Kasumi-1 (cell line): ENCODE measurements at places on chromosomes 1 and 21.

- peak; percentile 74 for DNase-seq
These were observed 12.7 kb upstream of the C1orf167 start for GRCh38 chr1:11749203-11749689.

DNA sequence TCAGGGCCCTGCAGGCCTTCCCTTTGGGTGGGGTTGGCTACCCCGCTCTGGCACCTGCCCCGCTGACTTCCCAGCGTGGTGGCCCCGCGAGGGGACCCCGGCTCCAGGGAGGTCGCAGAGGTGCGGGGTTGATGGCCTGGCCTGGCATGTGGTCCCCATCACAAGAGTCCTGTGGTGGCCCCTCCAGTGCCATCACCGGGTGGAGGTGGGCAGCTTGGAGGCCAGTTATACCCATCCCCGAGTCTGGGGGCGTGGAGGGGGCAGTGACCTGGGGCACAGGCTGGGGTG lies 26.8 kb downstream of the PRMT2 start:
- no peak for DNase-seq

GRCh38 chr1:187092104-187092503 lies 263.4 kb downstream of the PLA2G4A start:
- DNase-seq = no peak

DNA sequence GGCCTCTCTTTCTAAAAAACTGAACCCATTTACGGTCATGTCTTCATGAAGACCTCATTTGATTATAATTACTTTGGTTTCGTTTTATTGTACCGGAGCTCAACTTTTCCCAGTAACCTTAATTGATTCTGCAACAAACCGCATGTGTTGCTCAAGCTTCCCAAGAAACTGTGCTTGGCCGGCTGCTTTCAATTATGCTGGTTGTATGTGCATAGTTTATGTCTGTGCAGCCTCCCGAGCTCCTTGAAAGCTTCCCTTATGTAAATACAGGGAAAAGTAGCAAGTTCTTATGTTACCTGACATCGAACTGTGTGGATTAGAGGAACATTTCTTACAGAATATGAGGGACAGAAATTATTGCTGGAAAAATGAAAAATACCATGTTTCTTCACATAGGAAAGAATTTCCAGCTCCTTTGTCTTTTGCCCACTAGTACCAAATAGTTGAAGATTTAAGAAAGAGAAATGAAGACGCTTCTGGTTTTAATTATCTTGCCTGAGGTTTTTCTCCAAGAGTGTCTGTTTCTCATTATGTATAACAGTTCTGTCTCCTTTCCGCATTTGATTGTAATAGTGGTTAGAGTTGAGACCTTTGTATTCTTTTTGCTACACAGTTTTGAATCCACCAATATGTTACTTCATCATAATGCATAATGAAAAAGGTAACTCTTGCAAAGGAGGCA lies 2.1 kb downstream of the VCAM1 start:
- no peak for DNase-seq

- peak; percentile 39 for DNase-seq
These were observed 18.8 kb downstream of the USP25 start for GRCh38 chr21:15748586-15748985.

DNA sequence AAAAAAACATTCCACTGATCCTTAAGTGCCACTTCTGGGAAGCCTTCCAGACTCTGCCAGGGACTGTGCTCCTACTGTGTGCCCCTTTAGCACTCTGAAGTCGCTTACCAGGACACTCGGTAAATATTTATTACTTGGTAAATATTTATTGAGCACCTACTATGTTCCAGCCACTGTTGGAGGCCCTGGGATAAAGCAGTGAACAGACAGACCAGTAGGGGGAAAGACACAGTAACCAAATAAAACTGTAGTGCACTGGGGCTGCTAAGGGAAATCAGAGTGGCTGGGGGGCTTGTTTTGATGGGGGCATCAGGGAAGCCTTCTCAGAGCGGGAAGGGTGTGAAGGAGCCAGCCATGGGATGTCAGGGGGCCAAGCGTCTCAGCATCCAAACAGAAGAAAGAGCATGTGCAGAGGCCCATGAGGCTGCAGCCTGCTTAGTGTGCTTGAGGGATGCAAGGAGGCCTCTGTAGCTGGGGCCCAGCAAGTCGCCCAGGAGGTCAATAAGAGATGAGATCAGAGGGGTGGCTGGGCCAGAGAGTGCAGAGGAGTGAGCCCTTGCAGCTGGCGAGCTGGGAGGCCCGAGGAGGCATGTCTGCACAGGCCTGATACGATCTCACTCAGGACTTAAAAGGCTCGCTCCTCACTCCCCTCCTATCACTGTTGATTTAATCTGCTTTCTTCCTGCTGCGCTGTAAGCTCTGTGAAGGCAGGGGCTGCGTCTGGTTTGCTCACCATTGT lies 28.6 kb downstream of the KAZN start:
- no peak for DNase-seq

DNA sequence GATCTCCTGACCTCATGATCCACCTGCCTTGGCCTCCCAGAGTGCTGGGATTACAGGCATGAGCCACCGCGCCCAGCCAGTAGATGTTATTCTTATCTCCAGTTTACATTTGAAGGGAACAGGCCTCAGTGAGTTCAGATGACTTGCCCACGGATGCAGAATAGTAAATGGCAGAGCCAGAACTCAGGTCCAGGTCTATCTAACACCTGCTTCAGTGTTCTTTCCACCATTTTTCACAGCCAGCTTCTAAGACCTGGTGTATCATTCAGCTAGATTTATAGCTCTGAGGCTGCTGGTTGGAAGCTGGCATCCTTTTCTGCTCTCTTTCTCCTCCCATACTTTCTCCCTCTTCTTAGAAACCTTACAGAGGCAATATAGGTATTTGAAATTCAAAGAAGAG lies 10.8 kb downstream of the FABP3 start:
- no peak for DNase-seq

DNA sequence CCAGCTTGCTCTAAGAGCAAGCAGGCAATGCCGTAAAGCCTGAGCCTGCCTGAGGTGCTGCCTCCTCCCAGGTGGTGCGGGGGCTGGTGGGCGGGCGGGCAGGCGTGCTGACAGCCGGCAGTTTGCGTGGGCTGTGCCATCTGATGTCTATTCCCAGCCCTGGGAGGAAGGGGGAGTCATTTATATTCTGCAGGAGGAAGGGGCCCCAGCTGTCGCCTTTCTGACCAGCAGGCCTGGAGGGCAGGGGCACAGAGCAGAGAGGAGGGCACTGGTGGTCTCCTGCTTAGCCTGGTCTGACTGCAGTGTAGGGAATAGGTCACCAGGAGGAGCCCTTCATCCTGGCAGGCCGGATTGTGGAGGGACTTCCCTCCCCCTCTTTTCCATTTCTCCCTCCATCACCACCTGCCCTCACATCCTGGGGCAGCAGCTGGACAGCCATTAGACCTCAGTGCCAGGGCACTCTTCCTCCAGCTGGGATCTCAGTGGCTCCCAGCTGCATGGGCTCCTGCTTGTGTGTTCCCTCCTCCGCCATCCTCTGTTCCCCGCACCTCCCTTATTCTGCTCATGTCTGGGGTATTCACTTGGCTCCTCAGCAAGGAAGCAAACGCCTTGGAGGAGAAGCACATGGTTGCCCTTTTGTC lies 4.4 kb downstream of the CYB561D1 start:
- DNase-seq = peak; percentile 53

DNA sequence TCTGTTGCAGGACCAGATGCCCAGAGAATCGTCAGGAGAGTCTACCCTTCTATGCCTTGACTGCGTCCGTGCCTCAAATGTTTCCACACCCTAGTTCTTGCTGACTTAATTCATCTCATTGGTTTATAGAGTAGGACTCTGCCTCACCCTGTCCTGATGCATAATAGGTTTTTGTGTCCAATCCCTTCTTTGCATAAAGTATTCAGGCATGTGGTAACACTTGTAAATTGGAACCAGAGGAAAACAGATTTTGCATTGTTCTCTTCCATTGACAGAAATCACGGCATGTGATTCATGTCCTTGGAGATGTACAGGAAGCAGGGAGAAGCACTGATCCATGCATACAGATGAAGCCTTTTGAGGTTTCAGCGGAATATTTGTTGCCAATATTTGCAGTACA lies 29.5 kb downstream of the PLPPR5 start:
- DNase-seq = no peak

GRCh38 chr21:36966066-36966820 lies at the start of gene HLCS:
TSS of gene HLCS (minus strand) at chr21:36966669. CDS start at chr21:36966638, 31 bp downstream.
- peak; percentile 50 for DNase-seq

DNA sequence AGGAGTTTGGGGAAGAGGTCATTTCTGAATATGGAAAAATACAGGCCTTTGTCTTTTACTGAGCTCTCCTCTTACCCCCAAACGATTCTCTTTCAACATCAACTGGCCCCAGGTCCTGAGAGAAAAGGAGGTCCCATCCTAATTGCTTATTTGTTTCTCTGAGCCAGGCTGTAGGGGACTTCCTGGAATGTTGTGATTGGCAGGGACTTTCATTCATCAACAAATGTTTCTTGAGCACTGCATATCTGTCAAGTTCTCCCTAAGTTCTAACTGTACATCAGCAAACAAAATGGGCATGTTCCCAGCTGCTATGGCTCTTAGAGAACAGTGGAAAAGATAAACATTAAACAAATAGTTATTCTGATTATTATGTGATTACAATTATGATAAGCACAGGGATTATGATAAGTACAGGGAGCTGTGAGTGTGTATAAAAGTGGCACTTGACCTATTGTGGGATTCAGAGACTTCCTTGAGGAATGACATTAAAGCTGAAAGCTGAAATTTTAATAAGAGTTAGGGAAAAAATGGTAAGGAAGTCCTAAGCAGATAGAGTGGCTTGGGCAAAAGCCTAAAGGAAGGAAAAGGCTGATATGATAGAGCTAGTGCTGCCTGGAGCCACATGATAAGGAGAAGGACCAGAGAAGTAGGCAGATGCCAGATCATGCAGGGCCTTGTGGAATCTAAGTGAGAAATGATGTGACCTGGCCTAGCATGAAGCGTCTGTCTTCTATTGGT lies 11.6 kb downstream of the GPX7 start:
- DNase-seq = no peak

DNA sequence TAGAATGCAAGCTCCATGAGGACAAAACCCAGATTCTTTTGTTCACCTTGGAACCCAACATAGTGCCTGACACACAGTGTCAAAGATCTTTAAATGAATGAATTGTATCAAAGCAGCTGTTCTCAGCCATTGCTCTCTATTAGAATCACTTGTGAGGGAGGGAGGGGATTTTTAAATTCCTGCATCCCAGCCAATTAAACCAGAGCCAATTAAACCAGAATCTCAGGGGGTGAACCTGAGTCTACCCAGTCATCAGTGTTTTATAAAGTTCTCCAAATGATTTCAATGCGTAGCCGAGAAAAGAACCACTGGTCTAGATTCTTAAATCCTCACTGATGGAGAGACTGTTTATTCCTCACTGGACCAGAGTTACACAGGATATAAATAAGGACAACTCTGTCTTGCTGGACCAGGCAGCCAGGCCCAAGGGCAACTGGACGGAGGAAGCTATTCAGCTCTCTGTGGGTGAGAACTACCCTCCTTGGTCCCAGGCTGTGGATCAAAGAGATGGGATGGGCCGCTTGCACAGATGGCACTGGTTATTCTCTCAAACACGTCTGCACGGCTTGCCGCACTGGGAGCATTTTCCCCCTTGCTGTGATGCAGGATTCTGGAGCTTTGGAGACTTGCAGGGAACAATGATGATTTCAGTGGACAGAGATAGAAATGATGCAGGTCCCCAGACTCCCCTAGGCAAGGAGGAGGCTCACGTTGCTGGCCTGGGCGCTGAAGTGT lies 20.0 kb upstream of the CDCA8 start:
- DNase-seq = no peak

GRCh38 chr1:90726425-90726985 lies 9.4 kb upstream of the BARHL2 start:
- no peak for DNase-seq
